ENCODE measurements at places on chromosomes 7 and 10. TPM values are rescaled to one million over a fixed set of nuclear protein-coding genes. Genes with fewer than 3 reads are reported as not detected.

GRCh38 chr7:89183712-89184111, 388.2 kb upstream of the TEX47 start:
- no peak for DNase-seq

DNA sequence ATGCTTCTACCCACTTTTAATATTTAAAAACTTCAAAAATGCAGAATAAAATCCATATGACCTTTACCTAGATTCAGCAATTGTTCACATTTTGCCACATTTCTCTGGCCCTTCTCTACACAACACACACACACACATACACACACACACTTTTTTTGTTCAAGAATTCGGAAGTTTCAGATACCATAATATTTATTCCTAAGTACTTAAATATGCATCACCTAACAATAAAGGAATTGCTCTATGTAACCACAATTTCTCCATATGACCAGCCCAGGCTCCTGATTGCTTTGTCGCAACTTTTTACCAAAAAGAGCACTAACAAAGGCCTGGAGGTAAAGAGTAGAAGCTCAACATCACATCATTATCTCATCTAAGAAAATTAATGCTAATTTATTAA, 106.6 kb downstream of the FAS start:
- no peak for DNase-seq

DNA sequence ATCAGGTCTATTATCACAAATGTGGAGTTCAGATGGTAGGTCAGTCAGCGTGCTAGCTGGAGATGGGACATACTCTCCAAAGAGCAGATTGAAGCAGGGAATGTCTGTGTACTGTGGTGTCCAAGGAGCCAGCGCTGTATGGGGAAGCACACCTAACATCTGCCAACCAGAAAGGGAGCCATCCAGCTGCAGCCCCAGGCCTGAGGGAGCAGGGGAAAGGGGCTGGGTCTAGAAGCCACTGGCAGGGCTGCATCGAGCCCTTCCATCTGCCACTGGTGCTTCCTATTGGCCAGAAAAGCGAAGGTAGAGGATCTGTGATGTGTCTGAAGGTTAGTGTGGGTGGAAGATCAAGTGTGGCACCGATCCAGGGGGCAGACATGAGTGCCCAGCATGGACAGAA, 8.0 kb upstream of the RAMP3 start:
- no peak for DNase-seq

GRCh38 chr7:103793614-103794013, 195.8 kb downstream of the RELN start:
- DNase-seq, result no peak

GRCh38 chr7:23490357-23491135, 20.3 kb upstream of the IGF2BP3 start:
- peak; percentile 81 for DNase-seq

DNA sequence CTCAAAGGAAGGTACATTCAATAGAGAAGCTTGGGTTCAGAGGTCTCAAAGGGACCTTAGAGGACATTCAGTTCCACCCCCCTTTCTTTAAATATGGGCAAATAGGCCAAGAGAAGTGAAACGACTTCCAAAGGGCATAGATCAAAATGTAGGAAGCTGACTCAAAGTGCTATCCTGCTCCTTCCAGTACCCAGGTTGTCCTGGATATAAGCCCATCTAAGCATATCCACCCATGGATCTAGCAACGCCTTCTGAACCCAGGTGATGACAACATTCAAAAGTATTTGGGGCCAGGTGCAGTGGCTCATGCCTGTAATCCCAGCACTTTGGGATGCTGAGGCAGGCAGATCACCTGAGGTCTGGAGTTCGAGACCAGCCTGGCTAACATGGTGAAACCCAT, 5.3 kb downstream of the ATXN7L1 start:
- no peak for DNase-seq

DNA sequence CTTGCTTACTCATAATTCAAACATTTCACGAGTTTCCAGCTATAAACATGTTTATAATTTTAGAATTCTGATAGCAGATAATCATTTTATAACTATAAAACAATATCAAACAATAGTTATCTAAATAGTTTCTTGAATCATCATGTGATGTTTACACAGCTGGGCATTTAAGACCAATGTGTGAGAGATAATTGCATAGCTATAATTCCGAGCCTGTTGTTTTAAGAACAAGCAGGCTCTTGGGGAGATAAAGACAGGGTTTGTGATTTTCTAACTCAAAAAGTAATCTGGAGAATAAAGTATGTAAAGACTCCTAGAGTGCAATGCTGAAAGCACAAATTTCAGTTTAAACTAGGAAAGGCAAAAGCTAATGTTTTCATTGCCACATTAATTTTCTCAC, 331.2 kb downstream of the LRRTM3 start:
- no peak for DNase-seq

DNA sequence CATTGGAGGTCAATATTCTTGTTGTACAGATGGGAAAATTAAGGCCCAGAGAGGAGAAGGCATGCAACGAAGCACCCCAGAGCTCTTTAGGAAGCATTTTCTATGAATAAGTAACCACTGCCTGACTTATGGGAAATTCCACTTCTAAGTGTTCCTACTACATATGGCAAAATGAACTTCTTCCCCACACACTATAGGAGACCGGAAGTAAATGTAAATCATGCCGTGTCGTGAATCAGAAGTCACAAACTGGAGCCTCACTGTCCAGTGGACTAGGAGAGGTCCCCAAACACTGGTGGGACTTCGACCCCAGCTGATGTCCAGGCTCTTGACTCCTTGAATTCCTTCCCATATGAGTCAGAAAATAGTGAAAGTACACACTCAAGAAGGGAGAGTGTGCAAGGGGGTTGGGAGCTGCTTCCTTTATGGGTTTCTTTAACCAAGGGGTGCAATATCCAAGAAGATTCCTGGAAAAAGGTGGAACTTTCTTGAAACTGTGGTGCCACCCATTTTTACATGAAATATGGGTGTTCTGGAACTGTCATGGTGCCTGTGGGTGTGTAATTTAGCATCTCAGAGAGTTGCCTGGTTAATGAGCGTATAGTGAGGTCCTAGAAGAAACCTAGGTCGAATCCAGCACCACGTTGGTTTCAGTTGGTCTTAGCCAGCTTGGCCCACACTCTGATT, 6.7 kb downstream of the RASSF4 start:
- no peak for DNase-seq

GRCh38 chr7:159025161-159025779, 119.4 kb downstream of the VIPR2 start:
- peak; percentile 29 for DNase-seq

GRCh38 chr10:12423896-12424295, 74.5 kb downstream of the CAMK1D start:
- DNase-seq, result no peak

- no peak for DNase-seq
Observed at GRCh38 chr10:26696786-26697162, 727 bp upstream of the PDSS1 start.

GRCh38 chr7:130084037-130084875, 13.9 kb downstream of the KLHDC10 start:
- no peak for DNase-seq

TYW1B gene
- 1.7 TPM for total RNA-seq

CALCR gene
- total RNA-seq, result 0.22 TPM

PNLIPRP1 gene
- 0.45 TPM for total RNA-seq

WNT8B gene
- total RNA-seq, result not detected
